Pons (tissue), 1 donor: ENCODE measurements at places on chromosomes 2 and 18.

DNA sequence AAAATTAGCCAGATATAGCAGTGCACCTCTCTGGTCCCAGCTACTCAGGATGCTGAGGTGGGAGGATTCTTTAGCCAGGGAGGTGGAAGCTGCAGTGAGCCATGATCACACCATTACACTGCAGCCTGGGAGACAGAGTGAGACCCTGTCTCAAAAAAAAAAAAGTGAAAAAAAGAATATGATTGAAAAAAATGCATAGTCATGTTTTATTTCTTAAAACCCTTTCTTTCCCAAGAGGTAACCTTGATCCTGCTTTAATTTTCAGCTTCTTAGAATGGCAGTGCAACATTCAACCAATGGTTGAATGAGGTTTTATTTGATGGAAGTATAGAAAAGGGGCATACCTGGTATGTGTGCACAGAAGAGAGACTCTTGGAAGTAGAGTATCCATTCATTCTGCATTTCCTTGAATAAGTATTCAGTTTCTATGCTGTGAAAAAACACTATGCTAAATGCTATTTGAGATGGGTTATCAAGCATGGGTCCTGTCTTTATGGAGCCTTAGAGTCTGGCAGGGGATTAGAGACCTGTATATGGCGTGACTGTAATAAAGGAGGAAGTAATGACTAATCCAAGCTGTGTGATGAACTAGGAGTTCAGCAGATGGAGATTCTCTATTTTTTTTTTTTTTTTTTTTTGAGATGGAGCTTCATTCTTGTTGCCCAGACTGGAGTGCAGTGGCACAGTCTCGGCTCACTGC lies 146.3 kb downstream of the WDSUB1 start:
- no peak for DNase-seq

DNA sequence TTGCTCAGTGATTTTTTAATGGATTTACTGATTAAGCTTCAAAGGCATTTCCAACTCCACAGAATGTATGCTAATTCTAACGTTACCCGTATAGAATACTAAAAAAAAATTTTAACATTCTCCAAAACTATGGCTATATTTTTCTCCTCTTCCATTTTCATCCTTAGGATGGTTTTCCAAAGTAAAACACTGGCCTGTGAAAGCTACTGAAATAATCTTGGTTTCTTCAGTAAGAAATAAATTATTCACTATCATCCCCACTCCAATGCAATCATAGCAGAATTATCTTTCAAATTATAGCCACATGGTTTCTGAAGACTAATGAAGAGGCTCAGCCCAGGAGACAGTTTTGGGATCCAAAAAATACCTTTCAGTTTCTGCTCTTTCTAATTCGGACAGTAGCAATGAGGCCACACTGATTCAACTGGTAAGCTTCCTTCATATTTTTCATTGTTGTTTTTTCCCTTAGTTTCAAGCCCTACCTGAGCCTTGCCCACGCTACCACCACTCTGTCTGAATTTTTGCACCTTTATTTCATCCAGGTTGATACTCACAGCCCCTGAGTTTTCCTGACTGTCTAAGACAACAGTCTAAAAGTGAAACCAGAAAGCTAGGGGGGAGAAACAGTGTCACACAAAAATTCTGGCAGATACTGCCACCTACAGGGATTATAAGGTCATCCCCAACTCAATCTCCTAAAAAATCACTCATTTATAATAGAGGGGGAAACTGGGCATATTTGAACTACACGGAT lies 887.9 kb downstream of the NRXN1 start:
- DNase-seq: peak; percentile 91

- DNase-seq: no peak
These were observed 260.0 kb upstream of the SIX2 start for GRCh38 chr2:45269149-45269793.

- DNase-seq: no peak
These were observed 55.7 kb downstream of the OLA1 start for GRCh38 chr2:174192664-174193063.

DNA sequence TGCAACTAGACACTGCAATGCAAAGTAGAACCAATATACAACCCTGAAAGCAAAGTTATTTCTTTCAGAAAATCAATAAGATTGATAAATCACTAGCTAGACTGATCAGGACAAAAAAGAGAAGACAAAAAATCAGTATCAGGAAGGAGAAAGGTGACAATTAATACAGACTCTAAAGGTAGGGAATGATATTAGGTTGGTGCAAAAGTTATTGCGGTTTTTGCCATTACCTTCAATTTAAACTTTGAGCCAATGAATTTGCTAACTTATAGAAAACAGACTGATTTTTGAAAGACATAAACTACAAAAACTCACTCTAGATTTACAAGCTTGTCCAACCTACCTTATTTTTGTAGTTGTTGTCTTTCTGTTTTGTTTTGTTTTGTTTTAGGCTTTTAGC lies 30.5 kb upstream of the MRPS9 start:
- DNase-seq: no peak

- DNase-seq: peak; percentile 73
These were observed at the start of gene ZNF514 for GRCh38 chr2:95159690-95160449. ZNF514 (minus strand) TSS chr2:95159848; CDS start chr2:95153253, 6,595 bp downstream.

DNA sequence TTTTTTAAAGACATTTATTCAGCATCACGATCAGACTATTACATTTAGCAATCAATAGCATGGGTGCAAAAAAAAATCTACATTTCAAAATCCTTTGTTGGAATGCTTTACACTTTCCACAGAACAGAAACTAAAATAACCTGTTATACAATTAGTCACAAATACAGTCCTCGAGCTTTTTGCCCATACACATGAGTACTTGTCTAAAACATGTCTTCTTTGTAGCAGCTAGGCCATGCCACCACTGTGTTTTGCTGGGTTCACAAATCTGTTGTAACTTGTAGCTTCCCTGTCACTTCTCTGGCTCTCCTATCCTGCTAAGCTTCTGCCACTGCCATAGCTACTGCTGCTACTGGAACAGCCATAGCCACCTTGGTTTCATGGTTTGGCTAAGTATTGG lies 24.4 kb upstream of the ADAM23 start:
- DNase-seq: no peak

DNA sequence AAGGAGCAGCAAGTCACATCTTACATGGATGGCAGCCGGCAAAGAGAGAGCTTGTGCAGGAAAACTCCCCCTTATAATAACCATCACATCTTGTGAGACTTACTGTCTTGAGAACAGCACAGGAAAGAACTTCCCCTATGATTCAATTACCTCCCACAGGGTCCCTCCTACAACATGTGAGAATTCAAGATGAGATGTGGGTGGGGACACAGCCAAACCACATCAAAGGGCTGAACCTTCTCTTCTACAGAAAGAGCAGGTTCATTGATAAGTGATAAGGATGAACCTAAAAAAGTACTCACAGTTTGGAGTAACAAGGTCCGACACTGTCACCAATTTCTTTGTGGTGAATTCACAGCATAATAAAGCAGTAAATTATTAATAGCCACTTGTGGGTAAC lies 422.2 kb upstream of the FSIP2 start:
- no peak for DNase-seq

DNA sequence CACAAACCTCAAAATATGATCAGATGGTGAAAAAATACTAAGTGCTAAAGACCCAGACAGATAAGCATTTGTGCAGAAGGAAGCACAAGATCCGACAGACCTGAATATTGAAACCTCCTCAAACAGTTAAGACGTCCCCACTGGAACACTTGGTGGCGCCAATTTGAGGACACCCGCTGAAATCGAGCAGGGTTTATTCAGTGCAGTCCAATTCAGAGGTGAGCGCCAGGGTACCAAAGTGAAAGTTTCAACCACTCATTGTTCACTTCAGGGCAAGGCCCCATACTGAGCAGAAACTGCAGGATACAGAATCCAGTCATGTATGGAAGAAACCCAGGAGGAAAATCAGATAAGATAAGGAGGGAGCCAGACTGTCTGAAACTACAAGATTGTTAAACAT lies 417.6 kb downstream of the LRRTM4 start:
- DNase-seq: no peak
